Lower leg skin (tissue), 4 donors: ENCODE measurements at places on chromosomes 11 and 22. TPM values are rescaled to one million over a fixed set of nuclear protein-coding genes. Genes with fewer than 3 reads are reported as not detected.

The ABCC8 gene
- total RNA-seq: 0.11 TPM

The UBE4A gene
- 45.5 TPM for total RNA-seq

The DGCR6 gene
- total RNA-seq: 2.4 TPM

The IL17REL gene
- not detected for total RNA-seq

The KLHDC7B gene
- 0.07 TPM for total RNA-seq

The MYOD1 gene
- total RNA-seq: not detected

The SYT7 gene
- total RNA-seq: 1.5 TPM
